GM03348 (cell line): ENCODE measurements at places on chromosomes 4 and X.
A peak's percentile ranks its signal among the peaks of the same experiment; 100 is the strongest.

- DNase-seq, result no peak
These were observed 1722.0 kb upstream of the TENM3 start for GRCh38 chr4:180521181-180521580.

- no peak for DNase-seq
These were observed 13.7 kb downstream of the OCRL start for GRCh38 chrX:129553619-129554288.

GRCh38 chr4:56301181-56301996 lies 85.9 kb downstream of the AASDH start:
- peak; percentile 87 for DNase-seq

DNA sequence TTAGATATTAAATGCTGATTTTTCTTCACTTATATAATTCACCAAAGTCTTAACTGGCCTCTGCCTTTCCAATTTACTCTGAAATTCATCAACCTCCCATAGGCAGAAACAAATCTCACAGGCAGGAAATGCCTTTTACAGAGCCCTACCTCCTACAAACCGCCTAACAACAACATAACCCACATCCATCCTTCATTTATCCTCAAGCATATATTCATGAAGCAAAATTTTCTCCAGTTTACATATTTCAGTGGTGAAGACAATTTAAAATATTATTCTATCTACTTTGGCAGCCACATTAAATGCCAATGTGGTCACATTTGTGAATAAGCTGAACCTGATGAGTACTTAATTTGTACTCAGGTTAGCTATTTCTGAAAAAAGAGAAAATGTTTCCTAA lies 30.3 kb downstream of the SEPSECS start:
- DNase-seq, result no peak

DNA sequence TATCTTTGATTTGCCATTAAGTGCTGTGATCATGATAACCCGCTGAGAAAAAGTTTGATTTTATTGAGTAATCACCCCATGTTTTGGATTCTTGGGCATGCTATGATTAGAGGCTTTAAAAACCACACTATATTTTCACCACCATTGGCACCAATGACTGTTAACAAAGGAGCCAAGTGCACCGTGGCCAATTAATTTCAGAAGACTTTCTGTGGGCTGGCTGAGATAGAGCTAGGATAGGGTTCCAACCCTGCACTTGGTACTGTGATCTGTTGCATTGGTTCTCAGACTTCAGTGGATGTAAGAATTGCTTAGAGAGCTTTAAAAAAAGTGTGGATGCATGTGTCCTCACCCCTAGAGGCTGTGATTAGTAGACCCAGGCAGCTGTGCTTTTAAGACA lies 32.4 kb downstream of the OCRL start:
- peak; percentile 10 for DNase-seq

- DNase-seq, result no peak
These were observed 386.2 kb downstream of the PCDH7 start for GRCh38 chr4:31106419-31106818.

GRCh38 chr4:168945291-168945690 lies 64.8 kb downstream of the CBR4 start:
- DNase-seq, result no peak

DNA sequence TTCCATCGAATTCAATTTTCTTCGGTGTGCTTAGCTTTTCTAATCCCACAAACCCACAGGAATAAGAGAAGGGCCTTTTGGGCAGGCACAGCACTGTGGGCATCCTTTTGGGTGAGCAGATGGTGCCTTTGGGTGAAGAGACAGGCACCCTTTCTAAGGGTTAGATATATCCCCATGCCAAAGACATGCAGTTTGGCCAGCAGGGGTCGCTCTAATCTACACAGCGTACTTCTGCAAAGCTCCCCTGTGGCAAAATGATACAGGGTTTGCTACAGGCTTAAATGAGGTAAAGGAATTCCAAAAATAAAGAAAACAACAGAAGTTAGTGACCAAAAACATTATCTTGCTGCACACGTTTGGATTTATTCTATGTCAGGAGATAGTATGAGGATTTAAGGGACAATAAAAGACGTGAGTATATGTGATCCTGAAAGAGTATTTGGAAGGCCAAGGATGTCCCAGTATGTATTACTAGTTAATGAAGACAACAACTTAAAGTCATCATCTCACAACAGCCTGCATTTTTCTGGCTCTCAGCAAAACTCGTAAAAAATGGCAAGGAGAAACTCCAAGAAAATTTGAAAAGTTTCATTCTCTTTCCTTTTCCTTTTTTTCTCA lies 49.5 kb downstream of the PHEX start:
- DNase-seq, result peak; percentile 44

DNA sequence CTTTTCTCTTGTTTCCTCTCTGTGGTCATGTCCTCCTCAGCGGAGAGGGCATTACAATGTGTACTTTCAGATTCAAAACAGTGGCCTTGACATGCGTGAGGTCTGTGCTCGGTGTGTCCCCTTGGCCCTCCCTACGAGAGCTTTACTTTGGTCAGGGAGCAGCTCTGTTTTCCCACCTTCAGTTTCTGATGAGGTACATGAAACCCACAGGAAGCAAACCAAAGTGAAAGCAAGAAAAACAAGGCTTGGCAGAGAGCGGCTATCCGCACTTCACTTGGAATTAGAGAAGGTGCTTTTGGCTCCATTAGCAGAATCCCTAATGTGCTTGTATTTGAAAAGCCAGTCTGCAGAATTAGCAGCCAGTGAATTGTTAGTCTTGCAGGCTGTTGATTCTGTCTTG lies 19.5 kb upstream of the BOD1L1 start:
- DNase-seq, result no peak

- DNase-seq, result no peak
These were observed 105.4 kb downstream of the GPC3 start for GRCh38 chrX:133880032-133880443.

DNA sequence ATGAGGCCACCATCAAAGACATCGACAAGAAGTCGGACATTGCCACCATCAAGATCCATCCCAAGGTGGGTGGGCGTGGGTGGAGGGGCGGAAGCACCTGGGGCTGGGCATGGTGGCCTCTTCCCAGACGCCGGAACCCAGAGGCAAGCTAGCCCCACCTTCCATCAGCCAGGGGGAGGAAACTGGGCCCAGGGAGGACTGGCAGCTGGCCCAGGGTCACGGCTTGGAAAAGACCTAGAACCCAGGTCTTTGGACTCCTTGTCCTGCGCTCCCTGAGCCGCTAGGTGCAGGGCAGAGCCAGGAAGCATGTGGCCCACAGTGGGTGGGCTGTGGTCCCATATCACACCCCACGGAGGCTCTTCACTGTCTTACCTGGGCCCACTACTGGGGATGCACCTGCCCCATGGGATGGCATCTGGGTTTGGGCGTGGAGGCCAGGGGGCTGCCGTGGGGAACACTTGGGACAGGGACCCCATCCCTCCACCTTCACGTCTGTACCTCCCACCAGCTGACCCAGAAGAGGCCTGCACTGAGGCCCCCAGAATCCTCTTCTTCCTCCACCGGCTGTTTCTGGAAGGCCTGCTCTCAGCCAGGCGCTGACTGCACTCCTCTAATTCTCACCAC lies 17.3 kb downstream of the HTRA3 start:
- no peak for DNase-seq

DNA sequence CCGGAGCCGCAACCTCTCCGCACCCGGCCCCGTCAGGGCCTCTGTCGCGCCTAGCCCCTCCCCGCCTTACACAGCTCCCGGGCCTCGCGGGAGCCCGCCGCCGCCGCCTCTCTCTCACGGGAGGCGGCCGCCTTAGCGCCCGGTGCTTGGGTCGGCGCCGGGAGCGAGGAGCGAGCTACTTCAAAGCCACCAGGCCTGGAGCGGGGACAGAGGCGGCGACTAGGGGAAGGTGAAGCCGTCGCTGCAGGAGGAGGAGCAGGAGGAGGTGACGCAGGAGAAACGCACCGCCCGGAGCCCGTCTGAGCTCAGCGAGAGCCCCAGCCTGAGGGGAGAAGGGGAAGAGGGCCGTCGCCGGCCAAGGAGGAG lies 250 bp downstream of the USP9X start:
- DNase-seq, result peak; percentile 60

DNA sequence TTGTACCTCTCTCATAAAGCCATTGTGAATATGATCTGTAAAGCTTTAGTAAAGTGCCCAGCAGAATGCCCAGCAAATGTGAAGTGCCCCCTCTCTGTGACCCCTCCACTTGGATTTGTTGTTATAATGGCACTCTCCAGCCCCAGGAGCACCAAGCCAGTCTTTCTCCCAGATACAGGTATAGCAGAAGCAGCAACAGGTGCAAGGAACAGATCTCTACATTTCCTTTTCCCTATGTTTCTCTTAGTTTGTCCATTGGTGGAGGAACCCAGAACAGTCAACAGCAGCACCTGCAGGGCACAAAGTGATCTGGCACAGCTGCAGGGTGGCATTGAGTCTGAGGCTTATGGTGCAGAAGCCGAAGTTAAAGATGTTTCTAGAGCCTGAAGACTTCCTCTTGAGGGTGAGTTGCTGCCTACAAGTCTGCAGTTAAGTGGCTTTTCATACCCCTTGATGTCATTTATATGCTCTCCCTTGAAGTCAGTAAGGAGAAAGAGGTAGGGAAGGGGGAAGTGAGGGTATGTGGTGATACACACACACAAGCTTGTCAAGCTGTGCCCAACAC lies 16.1 kb upstream of the CXCL3 start:
- no peak for DNase-seq

GRCh38 chr4:106418444-106418843 lies 49.9 kb upstream of the GIMD1 start:
- DNase-seq, result no peak

- peak; percentile 62 for DNase-seq
These were observed 702 bp upstream of the CDKN2AIP start for GRCh38 chr4:183443655-183444213.

DNA sequence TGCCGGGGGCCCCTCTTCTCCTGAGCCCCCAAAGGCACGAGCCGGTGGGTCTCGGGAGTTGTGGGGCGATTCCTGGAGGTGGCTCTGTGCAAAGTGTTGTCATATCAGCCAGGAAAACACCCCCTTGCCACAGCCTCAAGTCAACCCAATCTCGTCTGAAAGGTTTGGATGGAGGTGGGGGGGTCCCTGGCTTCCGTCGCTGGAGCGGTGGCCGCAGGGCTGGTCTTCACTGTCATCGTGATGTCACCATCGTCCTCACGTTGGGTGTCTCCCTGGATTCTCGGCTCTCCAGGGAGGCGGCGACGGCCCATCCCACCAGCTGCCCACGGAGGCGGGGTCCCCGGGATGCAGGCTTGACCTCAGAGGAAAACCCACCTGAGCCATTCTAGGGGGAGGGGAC lies 38.3 kb upstream of the PPP2R3B start:
- DNase-seq, result no peak

- peak; percentile 5 for DNase-seq
These were observed 135.1 kb downstream of the ARHGAP6 start for GRCh38 chrX:11530621-11531020.

- no peak for DNase-seq
These were observed 47.4 kb upstream of the APOOL start for GRCh38 chrX:84956304-84956703.

- DNase-seq, result no peak
These were observed 102.3 kb downstream of the AGTR2 start for GRCh38 chrX:116272861-116273260.

DNA sequence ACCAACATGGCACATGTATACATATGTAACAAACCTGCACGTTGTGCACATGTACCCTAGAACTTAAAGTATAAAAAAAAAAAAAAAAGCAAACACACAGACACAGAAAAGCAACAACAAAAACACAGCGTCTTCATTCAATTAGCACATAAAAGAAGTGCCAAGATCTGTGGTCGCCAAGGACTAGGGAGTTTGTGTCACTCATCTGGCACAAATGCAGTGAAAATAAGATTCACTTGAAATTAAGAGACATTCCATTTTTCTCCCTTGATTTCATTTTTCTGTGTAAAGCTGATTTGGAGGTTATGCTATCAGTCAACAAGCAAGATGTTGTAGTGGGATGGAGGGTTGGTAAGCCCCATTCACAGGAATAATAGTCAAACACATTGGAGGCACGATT lies 115.3 kb downstream of the FAT4 start:
- DNase-seq, result no peak

GRCh38 chr4:161642708-161643107 lies 521.1 kb downstream of the FSTL5 start:
- DNase-seq, result no peak

DNA sequence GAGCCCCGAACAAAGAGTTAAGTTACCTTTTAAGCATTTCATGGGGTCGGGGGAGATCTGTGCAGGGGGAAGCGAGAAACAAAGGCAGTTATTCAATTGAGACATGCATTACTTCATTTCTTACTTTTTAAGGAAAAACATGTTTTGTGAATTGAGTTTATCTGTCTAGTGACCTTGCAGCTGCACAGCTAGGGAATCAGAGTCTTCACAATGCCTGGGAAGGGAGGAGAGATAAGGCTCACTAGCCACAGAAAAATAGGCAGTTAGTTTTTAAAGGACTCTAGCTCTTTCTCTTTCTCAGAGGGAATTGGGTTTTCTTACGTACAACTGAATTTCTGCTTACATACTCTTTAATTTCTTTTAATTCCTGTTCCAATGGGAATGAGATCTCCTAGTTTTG lies 26.2 kb upstream of the ZBTB33 start:
- no peak for DNase-seq

GRCh38 chrX:119753001-119753400 lies 5.4 kb upstream of the SOWAHD start:
- DNase-seq, result no peak

GRCh38 chr4:133592106-133592505 lies 443.0 kb downstream of the PCDH10 start:
- DNase-seq, result no peak

DNA sequence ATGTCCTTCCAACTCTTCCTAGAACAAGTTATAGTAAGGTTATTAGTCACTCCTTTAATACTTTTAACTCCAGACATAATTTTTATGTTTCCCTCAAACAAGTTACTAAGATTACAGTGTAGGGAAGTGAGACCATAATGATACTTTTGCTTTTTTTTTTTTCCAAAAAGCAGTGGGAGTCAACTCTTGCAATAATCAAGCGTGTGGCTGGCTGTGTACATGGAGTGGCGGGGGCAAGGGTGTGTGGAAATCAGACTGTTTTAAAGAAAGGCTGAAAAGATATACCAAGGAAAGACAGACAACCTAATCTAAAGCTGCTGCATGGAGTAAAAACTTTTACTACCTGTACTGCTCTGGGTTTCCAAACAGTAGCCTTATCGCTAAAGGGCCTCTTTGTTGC lies 4.1 kb downstream of the NOA1 start:
- DNase-seq, result no peak

DNA sequence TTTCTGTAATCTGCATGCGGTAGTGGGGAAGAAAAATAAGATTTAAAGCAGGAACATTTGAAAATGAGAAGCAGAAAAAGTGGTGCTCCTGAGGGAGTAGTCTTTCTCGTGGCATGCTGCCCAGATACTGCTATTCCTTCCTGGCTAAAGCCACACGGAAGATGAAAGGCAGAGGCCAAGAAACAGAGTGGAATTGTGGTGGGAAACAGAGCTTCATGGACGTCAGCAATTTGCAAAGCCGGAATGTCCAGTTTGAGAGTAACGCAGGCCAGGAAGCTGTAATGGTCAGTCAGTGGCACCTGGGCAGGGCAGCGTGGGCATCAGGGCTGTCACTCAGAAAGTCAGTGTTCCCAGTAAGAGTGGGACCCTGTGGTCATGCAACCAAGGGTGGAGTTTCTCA lies 63.7 kb upstream of the FMR1 start:
- DNase-seq, result no peak

DNA sequence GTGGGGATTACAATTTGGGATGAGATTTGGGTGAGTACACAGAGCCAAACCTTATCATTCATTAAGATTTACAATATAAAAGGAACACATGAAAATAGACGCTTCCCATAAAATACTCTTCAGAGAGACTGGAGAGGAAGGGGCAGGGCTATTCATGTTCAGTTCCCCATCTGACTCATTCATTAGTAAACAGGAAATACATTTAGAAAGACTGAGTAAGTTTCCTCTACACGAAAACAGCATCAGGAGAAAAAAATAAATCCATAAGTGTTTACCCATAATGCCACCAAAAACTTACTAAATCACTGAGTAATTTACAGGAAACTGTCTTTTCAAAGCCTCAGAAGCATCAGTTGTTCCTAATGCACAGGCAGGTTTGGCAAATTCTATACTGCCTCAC lies 255.4 kb upstream of the CXorf51A start:
- DNase-seq, result no peak
